ENCODE measurements at places on chromosomes 12 and 14. TPM values are rescaled to one million over a fixed set of nuclear protein-coding genes. Genes with fewer than 3 reads are reported as not detected.

Gene TSHR
- total RNA-seq, result not detected

Gene SMOC1
- total RNA-seq, result 2.2 TPM

Gene LYZ
- 0.56 TPM for total RNA-seq

Gene OAS3
- total RNA-seq, result 16.4 TPM

Gene TAPBPL
- 5.8 TPM for total RNA-seq

Gene UNG
- total RNA-seq, result 30.3 TPM

Gene TTC8
- 14.3 TPM for total RNA-seq

Gene CCDC175
- not detected for total RNA-seq

Gene PPP4R4
- total RNA-seq, result 8.5 TPM

Gene LIMA1
- 43.3 TPM for total RNA-seq

Gene NOXRED1
- total RNA-seq, result not detected

Gene ADAM21
- total RNA-seq, result 0.32 TPM

Gene TOMM20L
- total RNA-seq, result not detected

Gene HOXC13
- total RNA-seq, result not detected

Gene ERBB3
- 0.64 TPM for total RNA-seq
